ENCODE measurements at places on chromosomes 6 and 20.

GRCh38 chr6:112215488-112216284 lies 38.7 kb downstream of the LAMA4 start:
- no peak for DNase-seq

DNA sequence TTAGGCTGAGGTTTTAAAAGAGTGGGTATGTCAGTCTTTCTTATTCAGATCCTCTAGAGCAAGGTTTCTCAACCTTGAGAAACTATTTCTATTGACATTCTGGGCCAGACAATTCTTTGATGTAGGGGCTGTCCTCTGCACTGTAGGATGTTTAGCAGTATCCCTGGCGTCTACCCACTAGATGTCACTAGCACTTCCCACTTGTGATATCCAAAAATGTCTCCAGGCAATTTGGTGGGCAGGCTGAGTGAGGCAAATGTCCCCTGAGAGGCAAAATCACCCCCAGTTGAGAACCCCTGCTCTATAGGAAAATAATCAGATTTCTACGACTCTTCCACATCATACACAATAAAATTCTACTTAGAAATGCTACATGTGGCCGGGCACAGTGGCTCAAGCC lies 7.7 kb upstream of the ZKSCAN8 start:
- DNase-seq = no peak

DNA sequence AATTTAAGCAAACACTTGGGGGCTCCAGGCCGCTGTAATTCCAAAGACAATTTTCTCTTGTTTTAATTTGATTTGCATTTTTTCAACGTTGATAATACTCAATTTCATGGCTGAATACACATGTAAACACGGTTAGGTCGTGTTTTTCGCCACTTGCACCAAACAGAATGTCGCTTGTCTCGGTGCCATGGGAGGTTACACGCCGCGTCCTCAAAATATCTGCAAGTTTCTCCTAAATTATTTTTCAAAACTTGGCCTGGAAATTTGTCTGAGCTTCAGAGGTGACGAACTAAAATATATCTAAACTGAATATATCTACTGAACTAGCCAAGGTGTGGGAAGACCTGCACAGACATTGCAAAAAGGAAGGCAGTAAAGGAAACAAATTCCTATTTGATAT lies 15.0 kb downstream of the FOXA2 start:
- no peak for DNase-seq

GRCh38 chr6:78999737-79000136 lies 78.3 kb downstream of the PHIP start:
- no peak for DNase-seq

- peak; percentile 39 for DNase-seq
Observed at GRCh38 chr6:17869010-17869752, 118.3 kb downstream of the KIF13A start.

GRCh38 chr6:100096341-100096740 lies 102.3 kb upstream of the MCHR2 start:
- no peak for DNase-seq

DNA sequence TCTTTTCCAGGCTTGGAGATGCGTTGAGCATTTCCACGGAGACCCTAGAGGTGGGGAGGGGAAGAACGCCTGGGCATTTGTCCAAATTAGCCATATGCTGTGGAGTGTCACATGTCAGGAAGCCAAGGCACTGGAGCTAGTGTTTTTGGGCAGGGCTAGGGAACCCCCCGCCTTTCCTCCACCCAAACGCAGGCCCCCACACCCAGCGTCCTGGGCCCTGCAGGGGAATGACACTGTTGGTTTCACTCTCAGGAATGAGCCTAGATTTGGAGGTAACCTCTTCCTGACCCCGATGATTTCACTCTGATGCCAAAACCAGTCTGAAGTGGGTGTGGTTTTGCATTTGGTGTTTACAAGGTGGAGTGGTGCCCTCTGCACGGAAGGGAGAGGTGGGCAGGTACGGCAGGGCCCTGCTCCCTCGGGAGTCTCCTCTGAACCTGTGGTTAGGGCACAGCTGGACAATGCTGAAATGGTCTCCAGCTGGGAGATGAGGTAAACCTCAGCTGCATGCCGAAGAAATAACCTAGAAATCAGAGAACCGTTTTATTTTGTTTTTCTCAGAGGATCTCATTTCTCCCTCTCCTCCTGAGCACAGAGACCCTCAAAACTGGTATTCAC lies 29.5 kb downstream of the MTHFD1L start:
- peak; percentile 30 for DNase-seq

DNA sequence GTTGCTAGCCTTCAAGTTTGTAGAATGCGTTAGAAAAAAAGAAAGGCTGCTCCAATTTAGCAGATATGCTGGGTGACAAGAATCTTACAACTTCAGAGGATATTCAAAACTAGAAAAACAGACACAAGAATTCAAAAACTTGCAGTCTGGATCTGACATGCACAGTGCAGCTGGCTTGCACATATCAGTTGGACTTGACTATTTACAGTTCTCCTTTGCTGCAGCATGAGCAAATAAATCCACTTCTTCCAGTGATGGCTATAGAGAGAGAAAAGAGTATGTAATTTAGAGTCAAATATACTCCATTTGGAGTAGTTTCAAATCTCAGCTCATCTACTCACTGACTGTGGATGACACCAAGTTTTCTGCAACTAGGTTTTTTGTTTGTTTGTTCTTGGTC lies 247.0 kb downstream of the RIMS1 start:
- no peak for DNase-seq
